ENCODE measurements at places on chromosomes 1 and 21.

- DNase-seq = no peak
Measured at GRCh38 chr1:29426701-29427279, 190.5 kb downstream of the PTPRU start.

DNA sequence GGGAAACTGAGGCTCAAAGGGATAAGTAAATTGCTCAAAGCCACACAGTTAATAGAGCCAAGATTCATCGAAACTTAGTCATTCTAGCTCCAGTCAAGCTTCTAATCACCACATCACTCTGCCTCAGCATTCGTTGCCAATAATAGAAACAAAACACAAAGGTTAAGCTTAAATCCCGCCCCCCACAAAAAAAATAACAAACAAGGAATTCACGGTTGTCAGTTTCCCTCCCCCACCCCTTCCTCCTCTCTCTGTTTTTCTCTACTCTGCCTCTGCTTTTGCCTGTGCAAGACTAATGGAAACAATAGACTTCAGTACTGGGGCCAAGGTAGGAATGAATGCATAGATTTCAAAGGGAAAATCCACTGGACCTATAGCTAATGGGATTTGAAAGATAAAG, 70.7 kb upstream of the ZNF644 start:
- no peak for DNase-seq

GRCh38 chr1:9490605-9491339, 48.5 kb upstream of the SLC25A33 start:
- DNase-seq = peak; percentile 69

- no peak for DNase-seq
Measured at GRCh38 chr1:228496494-228496893, 9.3 kb downstream of the RNF187 start.

- no peak for DNase-seq
Measured at GRCh38 chr1:222140206-222140605, 398.3 kb upstream of the DUSP10 start.

DNA sequence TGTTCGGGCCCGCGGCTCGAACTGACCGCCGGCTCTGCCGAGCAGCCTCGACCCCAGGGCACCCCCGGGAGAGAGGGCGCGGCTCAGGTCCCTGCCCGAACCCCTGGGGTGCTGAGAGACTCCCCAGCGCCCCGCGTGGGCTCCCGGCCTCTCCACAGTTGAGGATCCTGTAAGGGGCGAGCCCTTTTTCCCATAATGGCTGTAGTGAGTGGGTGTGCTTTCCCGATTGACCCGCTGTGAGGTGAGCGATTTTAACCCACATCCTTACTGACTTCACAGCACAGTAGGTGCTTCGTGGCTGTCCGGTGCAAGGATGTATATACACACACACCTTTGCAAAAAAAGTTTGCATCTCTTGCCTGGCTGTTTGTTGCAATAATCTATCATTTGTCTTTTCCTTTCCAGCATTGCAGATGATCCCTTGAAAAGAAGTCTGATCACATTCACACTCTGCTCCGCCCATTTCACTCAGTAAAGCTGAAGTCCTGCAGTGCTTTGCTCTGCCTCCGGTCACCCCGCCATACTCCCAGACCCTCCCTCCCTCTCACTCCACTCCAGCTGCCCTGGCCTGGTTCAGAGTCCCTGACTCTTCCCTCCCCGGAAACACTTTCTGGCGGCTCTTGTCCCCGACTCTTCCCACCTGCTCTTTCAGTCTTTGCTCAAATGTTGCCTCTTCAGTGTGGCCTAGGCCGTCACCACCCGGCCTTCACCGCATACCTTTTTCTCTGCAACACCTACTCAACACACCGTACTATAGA, 955 bp upstream of the UBE2G2 start:
- no peak for DNase-seq

GRCh38 chr21:16573578-16573977, 843.8 kb downstream of the USP25 start:
- no peak for DNase-seq

GRCh38 chr1:248807067-248807737, 18.5 kb downstream of the SH3BP5L start:
- peak; percentile 13 for DNase-seq

GRCh38 chr21:31446226-31446855, 102.3 kb upstream of the TIAM1 start:
- DNase-seq = no peak

DNA sequence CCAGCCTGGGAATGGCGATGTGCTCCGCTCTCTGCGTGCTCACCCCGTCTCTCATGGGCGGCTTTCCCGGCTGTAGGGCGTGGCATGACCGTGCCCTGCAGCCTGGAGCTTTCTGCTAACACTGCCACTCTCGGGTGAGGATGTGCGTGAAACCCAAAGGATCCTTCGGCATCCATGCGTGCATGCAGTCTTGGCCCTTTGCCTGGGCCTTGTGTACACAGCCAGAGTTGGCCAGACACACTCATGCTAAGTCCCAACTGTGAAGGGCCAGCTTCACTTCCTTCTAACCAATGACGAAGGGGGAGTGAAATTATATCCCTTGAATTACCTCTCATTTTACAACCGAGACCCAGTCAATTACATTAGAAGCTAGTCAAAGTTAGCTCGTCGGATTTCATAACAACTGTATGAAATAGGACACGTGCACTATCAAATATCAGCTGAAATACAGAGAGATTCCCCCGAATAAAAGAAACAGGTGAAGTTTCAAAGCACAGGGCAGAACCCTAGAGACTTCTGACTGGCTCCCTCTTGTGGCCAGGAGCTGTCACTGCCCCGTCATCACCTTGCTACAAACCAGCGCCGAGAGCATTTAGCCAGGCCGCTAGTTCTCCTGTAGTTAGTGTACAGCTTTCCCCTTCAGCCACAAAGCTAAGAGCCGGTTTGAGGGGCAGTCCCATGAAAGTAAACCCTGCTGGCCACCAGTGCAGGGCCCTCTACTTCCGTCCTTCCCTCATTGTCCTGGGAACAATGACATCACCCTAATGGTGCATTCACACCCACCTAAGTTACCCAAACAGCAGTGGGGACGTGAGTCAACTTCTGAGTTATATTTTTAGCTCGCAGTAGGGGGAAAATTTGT, 63.4 kb upstream of the COA6 start:
- DNase-seq = no peak

GRCh38 chr1:235411489-235412486, 44.6 kb downstream of the TBCE start:
- DNase-seq = no peak

- no peak for DNase-seq
Measured at GRCh38 chr1:6220236-6220635, 14.3 kb downstream of the RNF207 start.

GRCh38 chr1:179079113-179079761, 2.6 kb upstream of the TOR3A start:
- DNase-seq = peak; percentile 16

DNA sequence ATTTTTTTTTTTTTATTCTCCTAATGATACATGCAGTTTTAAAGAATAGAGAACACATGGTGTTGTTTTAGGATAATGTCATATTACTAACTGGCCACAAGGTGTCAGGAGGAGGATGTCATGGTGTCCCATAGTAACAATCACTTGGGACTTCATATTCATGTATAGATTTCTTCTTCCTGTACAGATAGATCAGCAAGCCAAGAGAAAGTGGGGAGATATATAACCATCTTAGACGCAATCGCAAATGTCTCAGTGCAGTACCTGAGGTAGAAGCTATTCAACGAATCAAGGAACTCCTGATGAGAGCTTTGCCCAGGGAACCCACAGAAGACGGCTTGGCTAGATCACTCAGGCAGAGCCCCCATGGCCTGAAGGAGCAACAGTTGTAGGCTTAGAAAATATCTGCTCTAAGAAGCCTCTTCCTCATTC, 12.3 kb downstream of the OR2T11 start:
- no peak for DNase-seq

DNA sequence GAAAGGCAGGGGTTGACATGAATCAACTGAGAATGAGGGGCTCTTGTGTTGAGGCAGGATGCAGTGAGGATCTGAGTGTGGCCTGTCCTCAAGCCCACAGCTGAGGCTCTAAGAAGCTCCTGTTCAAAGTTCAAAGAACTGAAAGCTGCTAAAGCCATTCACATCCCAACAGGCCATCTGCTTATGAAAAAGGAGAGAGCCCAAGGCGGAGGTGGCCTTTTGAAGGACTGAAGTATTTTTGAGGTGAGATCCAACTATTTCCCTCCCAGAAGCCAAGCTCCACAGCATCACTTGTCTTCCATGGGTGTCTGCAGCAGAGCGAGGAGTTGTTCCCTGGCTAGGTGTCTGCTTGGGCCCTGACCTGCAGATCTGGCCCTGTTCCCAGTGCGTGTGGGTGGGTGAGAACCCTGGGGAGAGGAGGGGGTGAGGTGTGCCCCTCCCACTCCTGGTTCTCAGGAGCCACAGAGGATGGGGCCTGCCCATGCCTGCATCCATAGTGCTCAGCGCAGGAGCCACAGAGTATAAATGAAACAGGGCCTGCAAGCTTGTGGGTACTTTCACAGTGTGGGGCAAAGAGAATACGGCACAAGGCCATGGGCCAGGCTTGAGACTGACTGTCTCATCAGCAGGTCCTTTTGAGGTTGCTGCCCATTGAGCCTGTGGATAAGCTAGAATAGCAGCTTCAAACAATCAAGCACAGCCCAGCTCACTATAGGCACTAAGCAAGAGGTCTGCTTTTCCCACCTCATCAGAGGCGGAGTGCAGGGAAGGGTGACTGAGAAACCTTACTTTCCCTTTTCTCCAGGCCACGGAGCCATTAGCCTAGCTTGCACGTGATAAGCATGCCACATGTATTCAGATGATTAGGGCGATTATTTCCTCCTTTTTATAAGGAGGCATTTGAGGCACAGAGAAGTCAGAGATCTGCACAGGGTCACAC, 15.7 kb downstream of the REG4 start:
- DNase-seq = no peak

DNA sequence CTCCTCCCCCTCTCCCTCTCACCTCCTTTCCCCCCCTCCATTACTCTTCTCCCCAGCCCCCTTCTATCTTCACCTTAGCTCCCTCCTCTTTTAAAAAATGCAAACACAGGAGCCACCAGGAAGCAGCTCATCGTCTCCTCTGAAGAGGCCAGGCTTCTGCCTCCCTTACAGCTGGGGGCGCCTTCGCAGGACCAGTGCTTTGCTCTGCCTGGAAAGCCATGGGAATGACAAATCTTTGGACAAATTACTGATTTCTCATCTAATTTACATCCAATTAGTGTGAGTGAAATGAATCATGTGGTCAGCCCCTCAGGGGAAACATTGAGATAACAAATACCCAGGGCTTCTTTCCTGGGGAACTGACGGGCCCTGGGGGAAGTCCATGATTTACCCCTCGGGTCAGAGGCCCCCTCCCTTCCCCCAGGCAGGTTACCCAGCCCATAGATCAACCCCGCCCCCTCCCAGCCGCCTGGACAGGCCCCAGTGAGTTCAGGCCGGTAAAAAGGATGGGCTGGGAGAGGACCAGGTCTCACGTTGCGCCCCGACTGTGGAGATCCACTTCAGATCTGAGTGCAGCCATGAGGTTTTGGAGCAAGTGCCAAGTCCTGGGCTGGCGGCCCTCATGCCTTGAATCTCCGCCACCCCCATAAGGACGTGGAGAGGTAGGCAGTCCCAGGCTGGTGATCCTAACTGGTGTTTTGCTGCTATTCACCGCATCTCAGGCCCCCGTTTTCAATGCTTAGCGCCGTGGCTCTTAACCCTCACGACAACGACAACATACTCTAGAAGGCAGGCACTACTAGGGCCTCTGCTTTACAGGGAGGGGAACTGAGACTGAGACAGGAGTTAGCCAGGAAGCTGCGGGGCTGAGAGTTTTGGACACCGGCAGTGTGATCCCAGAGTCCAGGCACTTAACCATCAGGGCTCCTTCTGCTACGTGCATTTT, 300.8 kb downstream of the RRAGC start:
- DNase-seq = no peak

GRCh38 chr1:165647970-165648369, 16.9 kb downstream of the MGST3 start:
- DNase-seq = no peak

- DNase-seq = peak; percentile 30
Measured at GRCh38 chr1:24391882-24392603, 21.5 kb downstream of the STPG1 start.

- no peak for DNase-seq
Measured at GRCh38 chr1:115189814-115190539, 100.7 kb upstream of the TSPAN2 start.
